ENCODE measurements at places on chromosomes 12 and 14. TPM values are rescaled to one million over a fixed set of nuclear protein-coding genes. Genes with fewer than 3 reads are reported as not detected.

Gene CFAP73
- not detected for total RNA-seq

Gene ISM2
- total RNA-seq: not detected

Gene TTC9
- 6.1 TPM for total RNA-seq

Gene C12orf60
- 2.2 TPM for total RNA-seq

Gene GATC
- 38.0 TPM for total RNA-seq

Gene CLEC9A
- not detected for total RNA-seq

Gene SERPINA5
- total RNA-seq: not detected

Gene POTEM
- total RNA-seq: not detected

Gene PPP2R5C
- total RNA-seq: 170 TPM

Gene IL26
- 0.30 TPM for total RNA-seq

All from activated T-helper 2 cell treated with anti-CD3 and anti-CD28 coated beads, Interferon-gamma antibody, Interleukin-2, Interleukin-4, amounts not matched to agents 10 μg/mL and 5 μg/mL and 100 μg/mL, durations not matched to agents 14 hours and 24 hours and 36 hours (primary cell).